ENCODE measurements at places on chromosomes 6 and 20.

- DNase-seq, result no peak
Measured at GRCh38 chr6:31622684-31623091, 2.2 kb downstream of the PRRC2A start.

- no peak for DNase-seq
Measured at GRCh38 chr20:37389844-37390275, 43.9 kb downstream of the SRC start.

DNA sequence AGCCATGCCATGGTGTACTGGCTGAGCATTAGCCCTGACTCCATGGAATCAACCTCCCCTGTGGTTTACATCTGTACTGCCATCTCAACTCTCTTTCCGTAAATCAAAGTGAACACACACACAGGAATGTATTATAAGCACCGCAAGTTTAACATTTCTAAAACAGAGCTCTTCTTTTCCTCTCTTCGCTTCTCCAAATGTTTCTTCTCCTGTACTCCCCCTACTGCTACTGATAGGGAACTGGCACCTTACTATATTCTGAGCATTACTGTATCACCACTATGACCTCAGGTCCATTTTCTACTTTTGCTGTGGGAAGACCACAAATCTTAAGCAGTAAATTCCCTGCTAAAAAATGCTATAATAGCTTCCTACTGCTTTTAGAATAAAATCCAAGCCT is 101.2 kb downstream of the NUS1 start:
- DNase-seq, result no peak

DNA sequence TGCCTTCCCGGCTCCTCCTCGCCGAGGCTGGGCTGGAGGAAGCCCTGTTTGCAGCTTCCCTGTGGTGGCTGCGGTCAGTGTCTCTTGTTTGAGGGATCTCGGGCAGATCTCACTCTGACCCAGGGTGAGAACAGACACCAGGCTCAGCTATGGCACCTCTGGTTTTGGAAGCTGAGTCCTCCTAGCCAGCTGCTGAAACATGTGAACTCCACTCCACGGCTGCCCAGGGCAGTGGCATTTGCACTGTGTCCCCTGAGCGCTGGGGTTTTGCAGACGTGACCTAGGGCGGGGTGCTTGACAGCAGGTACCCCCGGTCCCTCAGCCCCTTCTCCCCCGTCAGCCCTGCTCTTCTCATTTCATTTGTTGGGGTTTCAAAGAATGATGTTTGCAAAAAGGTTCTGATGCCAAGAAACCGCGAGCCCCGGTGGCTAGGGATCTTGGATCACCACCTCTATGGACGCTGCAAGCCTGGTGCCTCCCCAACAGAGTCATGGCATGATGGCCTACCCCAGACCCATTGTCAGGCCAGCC is 55.0 kb upstream of the DACT2 start:
- no peak for DNase-seq

- DNase-seq, result no peak
Measured at GRCh38 chr6:43255408-43256054, 12.2 kb downstream of the TTBK1 start.

DNA sequence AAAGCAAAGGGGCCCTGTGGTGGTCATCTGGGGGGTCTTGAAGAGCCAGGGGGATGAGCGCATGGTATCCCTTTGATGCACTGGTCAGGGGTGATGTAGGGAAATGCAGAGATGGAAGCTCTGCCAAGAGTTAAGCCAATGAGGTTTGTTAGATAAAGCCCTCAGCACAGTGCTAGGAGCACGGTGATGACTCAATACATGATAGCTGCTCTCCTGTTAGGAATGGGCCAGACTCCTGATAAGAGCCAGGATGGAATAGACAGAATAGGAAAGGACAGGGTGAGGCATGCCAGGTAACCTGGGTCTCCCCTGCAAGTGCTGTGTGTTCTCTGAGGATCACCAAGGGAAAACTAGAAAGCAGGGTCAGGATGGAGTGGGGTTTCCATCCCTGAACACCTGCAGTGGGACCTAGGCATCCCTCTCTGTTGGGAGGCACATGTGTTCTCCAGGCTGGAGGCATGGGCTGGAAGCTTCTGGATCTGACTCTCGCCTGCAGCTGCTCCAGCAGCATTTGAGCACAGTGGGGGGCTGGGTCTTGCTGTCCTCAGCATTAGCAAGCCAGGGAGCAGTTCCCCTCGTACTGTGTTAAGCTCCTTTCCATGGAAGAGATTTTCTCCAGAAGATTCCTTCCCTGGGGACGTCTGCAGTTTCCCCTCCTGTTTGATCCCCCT is 71.8 kb upstream of the TIAM2 start:
- DNase-seq, result no peak

DNA sequence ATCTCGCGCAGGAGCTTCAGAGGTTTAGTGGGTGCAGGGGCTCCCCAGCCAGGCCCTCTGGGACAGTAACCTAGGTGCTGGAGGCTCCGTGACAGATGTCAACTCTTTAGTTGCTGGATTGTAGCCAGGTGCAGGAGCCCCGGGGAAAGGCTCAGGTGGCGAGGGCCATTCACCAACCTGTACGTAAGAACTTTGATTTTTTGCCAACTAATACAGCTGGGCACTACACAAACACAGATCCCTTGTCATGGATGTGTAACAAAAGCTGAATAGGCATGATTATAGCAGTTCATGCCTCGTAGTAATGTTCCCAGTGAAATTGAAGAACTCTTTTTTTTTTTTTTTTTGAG is 82.6 kb downstream of the CDC5L start:
- no peak for DNase-seq

GRCh38 chr20:57251344-57251743 is 15.1 kb downstream of the BMP7 start:
- no peak for DNase-seq

- no peak for DNase-seq
Measured at GRCh38 chr6:43269273-43270007, 26.2 kb downstream of the TTBK1 start.

GRCh38 chr6:105771313-105771970 is 314.7 kb upstream of the PRDM1 start:
- no peak for DNase-seq

GRCh38 chr6:91083211-91083610 is 496.3 kb upstream of the MAP3K7 start:
- DNase-seq, result no peak

GRCh38 chr20:57205606-57206219 is 60.7 kb downstream of the BMP7 start:
- DNase-seq, result no peak

DNA sequence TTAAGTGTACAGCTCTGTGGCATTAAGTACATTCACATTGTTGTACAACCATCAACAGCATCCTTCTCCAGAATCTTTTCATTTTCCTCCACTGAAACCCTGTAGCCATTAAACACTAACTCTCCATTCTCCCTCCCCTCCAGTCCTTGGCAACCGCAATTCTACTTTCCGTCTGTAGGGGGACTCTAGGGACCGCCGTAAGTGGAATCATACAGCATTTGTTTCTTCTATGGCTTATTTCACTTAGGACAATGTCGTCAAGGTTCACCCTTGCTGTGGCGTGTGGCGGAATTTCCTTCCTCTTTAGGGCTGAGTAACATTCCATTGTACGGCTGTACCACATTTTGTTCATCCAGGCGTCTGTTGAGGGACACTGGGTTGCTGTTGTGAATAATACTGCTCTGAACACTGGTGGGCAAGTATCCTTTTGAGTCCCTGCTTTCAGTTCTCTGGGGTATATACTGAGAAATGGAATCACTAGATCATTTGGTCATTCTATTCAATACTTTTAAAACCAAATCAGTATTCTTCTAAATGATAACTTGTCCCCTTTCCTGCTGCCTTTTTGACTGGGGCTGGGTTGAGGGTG is 50.7 kb downstream of the PPP1R3G start:
- DNase-seq, result no peak

- DNase-seq, result no peak
Measured at GRCh38 chr6:16006681-16007080, 122.2 kb upstream of the MYLIP start.

GRCh38 chr6:75204217-75204958 is 1.5 kb downstream of the COL12A1 start:
- no peak for DNase-seq

GRCh38 chr6:30364591-30364990 is 19.6 kb downstream of the RPP21 start:
- DNase-seq, result no peak

DNA sequence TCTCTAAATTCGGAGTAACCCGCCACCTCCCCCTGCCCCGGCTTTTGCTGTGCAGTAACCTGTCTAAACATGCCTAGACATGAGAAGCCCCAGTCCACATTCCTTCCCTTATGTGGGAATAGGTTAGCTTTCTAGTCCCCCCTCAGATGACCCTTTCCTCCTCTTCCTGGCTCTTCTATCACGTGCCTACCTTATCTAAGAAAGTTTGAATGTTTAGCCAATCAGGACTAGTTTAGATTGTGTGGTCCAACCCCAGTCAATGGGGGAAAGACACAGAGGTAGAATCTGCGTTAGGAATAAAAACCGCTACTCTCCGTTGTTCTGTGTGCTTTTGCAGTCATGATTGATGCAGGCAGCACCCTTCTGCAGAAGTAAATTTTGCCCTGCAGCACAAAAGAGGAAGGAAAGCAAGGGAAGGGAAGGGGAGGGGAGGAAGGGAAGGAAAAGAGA is 69.0 kb upstream of the CD93 start:
- DNase-seq, result no peak

DNA sequence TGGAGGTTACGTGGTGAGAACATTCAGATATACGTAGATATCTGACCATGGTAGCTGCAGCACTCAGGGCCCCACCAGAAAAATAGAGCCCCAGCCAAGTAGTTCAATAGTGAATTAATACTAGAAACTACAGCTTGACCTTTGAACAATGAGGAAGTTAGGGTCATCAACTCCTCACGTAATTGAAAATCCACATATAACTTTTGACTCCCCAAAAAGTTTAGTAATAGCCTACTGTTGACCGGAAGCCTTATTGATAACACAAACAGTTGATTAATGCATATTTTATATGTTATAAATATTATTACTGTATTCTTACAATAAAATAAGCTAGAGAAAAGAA is 117.9 kb downstream of the SNX5 start:
- no peak for DNase-seq

GRCh38 chr6:47405273-47405672 is 72.3 kb upstream of the CD2AP start:
- DNase-seq, result no peak

GRCh38 chr6:144353871-144354314 is 68.8 kb downstream of the UTRN start:
- DNase-seq, result no peak

- DNase-seq, result no peak
Measured at GRCh38 chr6:21402368-21402767, 191.2 kb upstream of the SOX4 start.

- DNase-seq, result no peak
Measured at GRCh38 chr6:29559524-29560287, at the start of gene UBD. UBD (minus strand) TSS chr6:29559732; CDS start chr6:29559701, 31 bp downstream.

DNA sequence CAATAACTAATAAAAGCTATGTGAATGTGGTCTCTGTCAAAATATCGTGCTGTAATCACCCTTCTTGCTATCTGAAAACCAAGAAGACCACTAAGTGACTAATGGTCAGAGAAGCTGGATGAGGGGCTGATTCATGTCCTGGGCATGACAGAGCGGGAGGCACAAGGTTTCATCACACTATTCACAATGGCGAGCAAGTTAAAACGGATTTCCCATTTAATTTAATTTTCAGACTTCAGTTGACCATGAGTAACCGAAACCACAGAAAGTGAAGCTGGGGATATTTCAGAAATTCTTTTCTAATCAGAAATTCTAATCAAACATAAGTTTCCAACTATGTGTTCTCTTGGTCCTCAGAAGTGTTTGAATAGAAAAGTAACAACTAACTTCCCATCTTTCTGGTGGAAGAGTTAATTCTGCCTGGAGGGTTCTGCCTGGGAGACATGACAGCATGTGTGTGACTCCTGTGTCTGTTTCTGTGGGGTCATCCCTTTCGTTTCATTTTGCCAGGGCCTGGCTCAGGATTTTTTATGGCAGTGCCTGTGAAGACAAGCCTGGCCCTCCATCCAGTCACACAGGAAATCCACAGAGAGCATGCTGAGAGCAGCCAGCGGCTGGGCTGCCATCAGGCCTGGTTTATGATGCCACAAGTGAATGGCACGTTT is 98.9 kb downstream of the FAM120B start:
- DNase-seq, result no peak

DNA sequence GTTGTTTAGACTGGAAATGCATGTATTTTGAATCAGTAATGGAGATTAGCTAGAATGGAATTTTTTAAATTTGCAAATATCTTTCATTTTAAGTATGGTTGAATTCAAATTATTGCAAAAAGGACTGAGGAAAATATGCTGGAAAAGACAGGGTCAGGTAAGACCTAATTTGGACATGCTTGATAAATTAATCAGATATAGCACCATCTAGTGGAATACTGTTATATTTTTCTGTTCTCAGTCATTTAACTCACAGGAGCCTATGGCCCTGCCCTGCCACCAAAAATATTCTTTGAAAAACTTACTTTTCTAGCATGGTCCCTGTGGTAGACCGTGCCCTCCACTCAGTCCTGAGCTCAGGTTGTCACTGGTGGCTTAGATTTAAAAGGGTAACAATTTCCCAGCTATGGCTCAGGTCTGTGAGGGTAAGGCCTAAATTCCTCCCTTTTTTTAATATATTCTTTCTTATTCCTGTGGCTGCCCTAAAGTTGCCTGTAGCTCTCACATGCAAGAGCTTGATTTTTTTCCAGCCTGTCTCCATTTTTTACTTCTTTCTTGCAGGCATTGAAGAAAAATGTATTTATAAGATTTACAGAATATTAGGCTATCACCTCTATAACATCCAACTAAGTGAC is 25.3 kb upstream of the KIAA1586 start:
- DNase-seq, result no peak

DNA sequence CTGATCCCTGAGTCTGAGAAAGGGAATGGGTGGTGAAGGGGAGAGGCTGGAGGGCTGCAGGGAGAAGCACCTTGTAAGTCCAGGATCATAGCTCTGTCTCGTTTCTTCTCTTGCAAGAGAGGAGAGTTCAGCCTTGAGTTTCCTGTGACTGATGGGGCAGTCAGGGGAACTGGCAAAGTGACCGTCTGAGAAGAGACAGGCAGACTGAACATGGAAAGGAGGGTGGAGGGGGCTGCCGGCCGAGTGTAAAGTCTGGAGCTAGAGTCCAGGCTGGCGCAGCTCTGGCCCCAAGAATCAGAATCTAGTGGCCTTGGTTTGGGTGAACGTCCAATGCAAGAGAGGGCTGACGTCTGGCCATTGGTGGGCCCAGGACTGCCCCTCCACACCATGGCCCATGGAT is 72.5 kb downstream of the TCP11 start:
- no peak for DNase-seq
